NCI-H1930 (cell line): ENCODE measurements at places on chromosomes 3 and 15.

- no peak for DNase-seq
These were observed 84.5 kb upstream of the MEF2A start for GRCh38 chr15:99481113-99481950.

DNA sequence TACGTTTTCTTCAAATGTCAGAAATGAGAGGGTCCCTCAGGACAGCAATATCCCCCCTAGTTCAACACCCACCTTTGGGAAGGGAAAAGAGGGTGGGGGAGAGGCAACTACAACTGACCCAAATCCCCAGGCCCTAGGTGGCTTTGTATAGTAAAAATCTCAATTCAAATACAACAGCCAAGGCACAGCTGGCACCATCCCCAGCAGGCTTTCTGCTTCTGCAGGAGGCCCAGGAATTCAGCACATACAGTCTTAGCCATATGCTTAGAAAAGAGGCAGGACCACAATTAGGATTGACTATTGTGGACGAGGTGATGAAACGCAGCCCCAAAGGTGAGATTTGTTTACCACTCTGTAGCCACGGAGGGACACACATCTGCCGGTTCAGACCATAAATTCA lies 15.8 kb downstream of the NR2E3 start:
- no peak for DNase-seq

GRCh38 chr3:73547427-73548248 lies 77.1 kb downstream of the PDZRN3 start:
- no peak for DNase-seq

GRCh38 chr15:71808311-71809020 lies 1.9 kb upstream of the NR2E3 start:
- DNase-seq, result no peak

GRCh38 chr3:107993771-107994170 lies 97.1 kb downstream of the CD47 start:
- no peak for DNase-seq

DNA sequence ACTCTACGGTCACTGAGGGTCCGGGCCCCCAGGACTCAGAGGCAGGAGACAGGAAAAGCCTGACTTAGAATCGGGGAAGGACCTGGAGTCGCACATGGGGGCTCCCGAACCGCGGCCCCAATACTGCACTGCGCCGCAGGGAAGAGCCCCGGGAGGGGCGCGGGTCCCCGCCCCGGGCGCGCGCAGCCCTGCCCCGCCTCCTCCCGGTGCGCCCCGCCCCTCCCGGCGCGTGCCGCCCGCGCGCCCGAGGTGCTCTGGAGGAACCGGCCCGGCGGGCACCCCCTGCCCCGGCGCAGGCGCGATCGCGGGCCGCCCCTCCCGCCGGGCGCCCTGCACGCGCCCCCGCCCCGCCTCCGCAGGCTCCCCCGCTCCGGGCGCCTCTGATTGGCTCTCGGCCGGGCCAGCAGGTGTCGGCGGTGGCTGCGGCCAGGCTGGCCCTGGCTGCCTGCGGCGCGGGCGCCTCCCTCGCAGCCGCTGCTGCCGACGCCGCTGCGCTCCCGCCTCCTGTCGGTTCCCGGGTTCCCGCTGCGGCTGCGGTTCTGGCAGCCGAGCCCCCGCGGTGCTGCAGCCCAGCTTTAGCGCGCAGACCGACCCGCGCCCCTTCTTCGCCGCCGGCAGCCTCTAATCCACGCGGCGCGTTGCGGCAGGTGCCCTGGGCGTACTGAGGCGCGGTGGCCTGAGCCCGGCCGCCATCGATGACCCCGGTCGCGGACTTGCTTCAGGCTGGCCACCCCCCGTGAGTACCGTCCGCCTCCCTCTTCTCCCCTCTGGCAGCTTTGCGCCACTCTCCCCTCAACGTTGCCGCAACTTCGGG lies at the start of gene MYRIP:
Gene MYRIP (plus strand): TSS at position 429 of the 814 bp plus-strand sequence. CDS start 91,208 bp downstream, outside the sequence.
- DNase-seq, result peak; percentile 80

GRCh38 chr3:126914226-126914625 lies 68.7 kb upstream of the PLXNA1 start:
- no peak for DNase-seq

- no peak for DNase-seq
These were observed 59.7 kb downstream of the LSM3 start for GRCh38 chr3:14238356-14238755.

DNA sequence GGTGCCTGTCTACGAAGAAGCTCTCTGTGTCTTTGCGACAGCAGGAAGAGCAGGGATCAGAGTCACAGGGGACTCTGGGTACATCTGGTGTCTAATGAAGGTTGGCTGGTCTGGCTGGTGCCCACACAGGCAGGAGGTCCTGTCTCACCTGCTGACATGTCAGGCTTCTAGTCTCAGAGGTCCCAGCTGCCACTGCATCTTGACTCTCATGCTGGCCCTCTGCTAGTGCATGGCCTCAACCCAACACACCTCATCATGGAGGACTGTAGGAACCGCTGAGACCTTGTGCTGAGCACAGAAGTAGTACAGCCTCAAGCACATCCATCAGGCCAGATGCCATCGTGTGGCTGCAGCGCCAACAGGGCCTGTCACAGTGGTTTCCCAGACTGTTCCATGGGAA lies 206.1 kb upstream of the NR2F2 start:
- DNase-seq, result no peak
